Osteoblast (primary cell): ENCODE measurements at places on chromosomes 12 and 14. TPM values are rescaled to one million over a fixed set of nuclear protein-coding genes. Genes with fewer than 3 reads are reported as not detected.

GRCh38 chr12:18837025-18837424 is 99.1 kb downstream of the CAPZA3 start:
- no peak for DNase-seq

DNA sequence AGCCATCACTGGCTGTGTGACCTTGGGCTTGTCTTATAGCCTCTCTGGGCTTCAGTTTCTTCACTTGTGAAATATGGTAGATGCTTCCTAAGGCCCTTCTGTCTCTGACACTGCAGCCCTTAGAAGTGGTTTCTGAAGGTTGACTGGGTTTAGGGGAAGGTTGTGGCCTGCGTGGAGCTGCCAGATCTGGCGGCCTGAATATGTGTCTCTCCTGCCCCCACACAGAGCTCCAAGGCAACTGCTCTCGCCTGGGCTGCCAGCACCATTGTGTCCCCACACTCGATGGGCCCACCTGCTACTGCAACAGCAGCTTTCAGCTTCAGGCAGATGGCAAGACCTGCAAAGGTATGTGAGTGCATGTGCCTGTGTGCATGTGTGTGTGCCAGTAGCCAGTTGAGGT is 4.0 kb downstream of the LRP1-AS start:
- DNase-seq, result no peak

- no peak for DNase-seq
These were observed 38.7 kb upstream of the NOVA1 start for GRCh38 chr14:26636561-26636960.

GRCh38 chr12:91772411-91772810 is 373.2 kb downstream of the BTG1 start:
- no peak for DNase-seq

GRCh38 chr14:54639611-54640010 is 72.7 kb downstream of the SAMD4A start:
- peak; percentile 26 for DNase-seq

GRCh38 chr14:69490219-69490918 is 5.8 kb downstream of the PLEKHD1 start:
- DNase-seq, result no peak

GRCh38 chr12:4026517-4026916 is 153.3 kb upstream of the PARP11 start:
- no peak for DNase-seq

DNA sequence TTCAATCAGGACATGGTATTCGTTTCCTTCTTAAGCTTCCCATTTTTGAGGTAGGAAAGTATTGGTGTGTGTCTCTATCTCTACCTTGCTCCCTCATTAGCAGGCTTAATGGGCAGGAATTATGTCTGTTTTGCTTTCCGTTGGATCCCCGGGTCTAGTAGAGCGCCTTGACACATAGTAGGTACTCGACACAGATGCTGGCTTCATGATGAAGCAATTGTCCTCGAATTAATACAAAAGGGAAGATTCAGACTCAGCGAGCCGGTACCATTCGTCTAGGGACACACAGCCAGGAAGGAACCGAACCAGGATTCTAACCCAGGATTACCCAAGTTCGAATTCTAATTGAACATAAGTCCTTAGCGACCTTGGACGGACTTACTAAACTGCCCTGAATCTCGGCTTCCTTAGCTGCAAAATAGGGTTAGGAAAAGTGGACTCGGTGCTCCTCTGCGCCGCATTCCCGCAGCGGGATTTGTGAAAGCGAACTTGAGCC is 496 bp upstream of the ISCU start:
- no peak for DNase-seq

DNA sequence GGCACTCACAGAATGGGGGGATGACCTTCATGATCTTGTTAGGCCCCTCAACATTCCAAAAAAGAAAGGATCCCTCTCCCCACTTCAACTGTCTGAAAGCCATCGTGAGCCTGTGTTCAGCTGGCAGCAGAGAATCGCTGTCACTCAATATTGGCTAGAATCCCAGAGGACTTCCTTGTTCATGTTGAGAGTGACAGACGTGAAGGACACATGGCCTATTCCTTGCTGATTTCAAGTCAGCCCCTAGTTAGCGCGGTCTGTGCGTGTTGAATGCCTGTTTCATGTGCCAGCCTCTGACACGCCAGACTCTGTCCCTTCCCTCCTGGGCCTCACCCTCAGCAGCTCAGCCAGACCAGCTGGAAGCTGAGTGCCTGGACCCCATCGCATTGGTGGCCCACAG is 43.1 kb downstream of the DNAH10 start:
- DNase-seq, result no peak

GRCh38 chr14:74395094-74395493 is 30.9 kb downstream of the SYNDIG1L start:
- DNase-seq, result no peak

GRCh38 chr12:91211866-91212265 is 29.2 kb upstream of the DCN start:
- no peak for DNase-seq

DNA sequence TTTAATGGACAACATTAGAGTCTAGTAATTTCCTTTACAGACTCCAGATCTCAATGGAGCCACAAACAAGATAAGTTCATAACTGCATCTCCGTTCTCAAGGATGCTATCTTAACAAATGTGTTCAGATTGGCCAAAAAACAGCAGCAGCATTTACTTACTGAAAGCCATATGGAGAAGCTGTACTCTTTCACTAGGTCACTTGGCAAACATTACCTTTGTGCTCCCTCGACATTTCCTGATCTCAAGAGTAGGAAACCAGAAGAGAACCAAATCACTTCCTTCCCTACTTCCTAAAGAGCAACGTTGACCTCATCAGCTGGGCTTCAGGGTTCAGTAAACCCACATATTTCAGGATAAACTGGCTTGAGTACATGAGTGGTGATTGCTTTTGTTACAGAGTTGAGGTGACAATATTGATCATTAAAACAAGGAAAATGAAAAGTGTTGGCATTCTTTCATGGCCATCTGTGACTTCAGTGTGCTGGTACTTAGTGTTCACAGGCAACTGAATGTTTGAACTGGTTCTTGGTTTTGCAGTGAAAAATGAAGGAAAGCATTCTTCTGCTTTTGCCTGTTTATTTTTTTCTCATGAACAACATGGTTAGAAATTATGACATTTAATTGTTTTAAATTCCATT is 449.6 kb downstream of the TMEM117 start:
- no peak for DNase-seq

- DNase-seq, result no peak
These were observed 23.7 kb upstream of the PARP11 start for GRCh38 chr12:3896801-3897351.

DNA sequence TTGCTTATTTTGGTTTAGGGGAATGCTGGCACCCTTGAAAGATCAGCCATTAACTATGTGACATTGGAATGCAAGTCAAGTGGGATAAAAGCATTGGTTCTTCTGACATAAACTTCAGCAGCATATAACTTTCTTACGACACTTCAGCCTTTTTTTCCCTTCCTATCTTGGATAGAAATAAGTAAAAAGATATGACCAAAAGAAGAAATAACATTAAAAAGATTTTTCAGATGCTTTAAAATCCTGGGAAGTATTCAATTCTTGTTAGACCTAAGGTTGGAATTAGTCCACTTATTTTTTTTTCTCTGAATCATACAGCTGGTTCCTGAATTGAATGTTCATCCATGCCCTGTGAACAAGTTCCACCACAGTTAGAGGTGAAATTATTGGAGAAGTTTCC is 85.6 kb upstream of the TSPAN8 start:
- DNase-seq, result no peak

GRCh38 chr12:75738486-75738885 is 227.1 kb upstream of the KRR1 start:
- no peak for DNase-seq

DNA sequence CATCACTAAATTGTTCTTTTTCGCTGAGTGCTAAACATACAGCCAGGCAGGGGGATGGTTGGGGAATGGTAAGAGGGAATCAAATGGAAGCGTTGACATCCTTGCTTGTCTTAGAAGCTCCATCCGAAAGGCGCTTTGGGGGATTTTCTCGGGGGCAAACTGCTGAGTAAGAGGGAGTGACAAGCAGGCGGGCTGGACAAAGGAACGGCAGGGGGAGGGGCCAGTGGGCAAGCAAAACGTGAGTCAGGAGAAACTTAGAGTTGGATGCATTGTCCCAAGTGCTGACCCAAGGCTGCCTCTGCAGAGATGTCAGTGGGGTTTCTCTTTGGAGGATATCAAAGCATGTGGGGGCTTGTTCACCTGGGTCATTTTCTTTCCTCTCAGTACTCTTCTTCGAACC is 480.5 kb downstream of the VRK1 start:
- no peak for DNase-seq

- DNase-seq, result no peak
These were observed 23.5 kb downstream of the SSH1 start for GRCh38 chr12:108833757-108834472.

DNA sequence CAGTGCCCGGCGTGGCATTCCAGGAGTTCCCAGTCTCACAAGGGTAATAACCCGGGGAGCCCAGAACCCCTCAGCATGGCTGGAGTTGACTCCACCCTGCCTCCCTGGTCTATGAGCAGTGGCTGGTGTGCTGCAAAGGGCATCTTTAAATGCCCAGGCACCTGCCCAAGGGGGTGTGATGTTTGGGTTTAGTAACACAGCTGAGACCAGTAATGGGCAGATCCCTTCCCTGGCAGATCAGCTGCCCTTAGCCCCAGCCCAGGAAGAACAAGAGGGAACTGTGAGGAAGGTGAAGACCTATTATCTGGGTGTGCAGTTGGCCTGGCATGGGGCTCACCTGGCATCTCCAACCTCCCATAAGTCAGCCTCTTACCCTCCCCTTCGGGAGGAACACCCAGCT is 35.9 kb downstream of the RBM19 start:
- DNase-seq, result no peak

- no peak for DNase-seq
These were observed 5.3 kb upstream of the HIF1A start for GRCh38 chr14:61690039-61690438.

DNA sequence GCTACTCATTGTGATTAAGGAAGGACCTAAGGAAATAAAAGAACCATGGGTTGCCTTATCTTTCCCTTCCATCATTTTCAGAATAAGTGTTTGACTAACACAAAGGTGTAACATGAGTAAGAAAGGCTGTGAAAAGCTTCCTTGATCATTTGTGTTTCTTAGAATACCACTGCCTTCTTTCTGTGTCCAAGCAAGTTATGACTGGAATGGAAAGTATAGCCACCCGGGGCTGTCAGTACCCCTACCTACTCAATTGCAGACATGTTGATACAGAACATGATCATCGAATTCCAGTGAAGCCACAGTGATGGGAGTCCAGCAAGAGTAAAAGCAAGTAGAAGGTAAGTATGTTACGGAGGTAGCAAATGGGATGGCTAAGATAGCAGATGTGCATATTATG is 209.8 kb downstream of the PELI2 start:
- DNase-seq, result no peak

DNA sequence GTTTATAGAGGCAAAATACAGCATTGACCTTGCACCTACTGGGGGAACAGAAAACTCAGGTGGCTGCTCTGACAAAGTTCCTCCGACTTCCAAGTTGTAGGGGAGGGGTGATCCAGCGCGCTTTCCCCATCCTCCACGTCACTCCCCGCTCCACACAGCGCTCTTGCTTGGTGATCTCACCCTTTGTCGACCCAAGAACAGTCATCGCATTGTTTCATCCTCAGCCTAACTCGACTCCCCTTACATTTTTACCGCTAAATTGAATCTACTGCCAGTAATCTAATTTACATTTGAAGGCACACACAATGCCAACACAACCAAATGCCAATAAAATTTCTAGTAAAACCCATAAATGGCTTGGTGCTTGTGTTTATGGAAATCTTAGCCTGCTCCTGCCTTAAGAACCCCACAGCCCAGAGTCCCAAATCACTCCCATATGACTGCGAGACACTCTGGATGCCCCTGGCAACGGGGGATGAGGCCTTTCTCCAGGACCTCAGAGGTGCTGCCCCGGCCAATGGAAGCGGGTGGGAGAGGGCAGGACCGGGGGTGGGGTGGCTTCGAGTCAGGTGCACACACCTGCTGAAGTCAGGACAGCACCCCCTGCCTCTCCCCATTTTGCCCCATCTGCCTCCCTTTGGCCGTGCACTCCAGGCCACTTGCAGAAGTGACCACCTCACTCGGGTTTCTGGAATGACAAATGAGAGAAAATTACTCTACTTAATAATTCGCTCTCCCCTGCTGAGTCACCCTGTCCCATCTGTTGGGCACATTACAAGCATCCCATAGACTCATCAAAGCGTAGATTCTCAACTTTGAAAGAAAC is 98.2 kb upstream of the GSC start:
- DNase-seq, result no peak

DNA sequence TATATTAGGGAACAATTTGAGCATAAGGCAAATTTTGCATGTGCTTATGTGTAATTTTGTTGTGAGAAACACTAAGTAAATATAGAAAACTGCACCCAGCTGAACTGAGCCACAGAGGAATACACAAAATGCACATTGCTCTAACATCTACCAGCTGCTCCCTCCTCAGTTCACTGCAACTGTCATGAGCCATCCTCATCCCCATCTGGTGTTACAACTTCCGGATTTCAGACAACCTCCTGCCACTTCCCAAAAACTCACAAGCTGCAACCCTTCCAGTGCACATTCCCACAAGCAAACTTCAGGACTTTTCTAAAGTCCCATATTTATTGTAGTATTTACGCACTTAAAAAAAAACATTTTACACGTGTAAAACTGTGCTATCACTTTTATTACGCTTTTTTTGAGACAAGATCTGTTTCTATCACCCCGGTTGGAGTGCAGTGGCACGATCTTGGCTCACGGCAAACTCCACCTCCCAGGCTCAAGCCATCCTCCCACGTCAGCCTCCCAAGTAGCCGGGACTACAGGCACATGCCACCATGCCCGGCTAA is 169.1 kb upstream of the TBX3 start:
- no peak for DNase-seq

- peak; percentile 88 for DNase-seq
These were observed 24.9 kb upstream of the C12orf76 start for GRCh38 chr12:110073049-110073831.

- peak; percentile 99 for DNase-seq
These were observed 128.0 kb downstream of the RFLNA start for GRCh38 chr12:124422570-124423523.

GRCh38 chr14:98548071-98548686 is 723.8 kb downstream of the BCL11B start:
- no peak for DNase-seq

DNA sequence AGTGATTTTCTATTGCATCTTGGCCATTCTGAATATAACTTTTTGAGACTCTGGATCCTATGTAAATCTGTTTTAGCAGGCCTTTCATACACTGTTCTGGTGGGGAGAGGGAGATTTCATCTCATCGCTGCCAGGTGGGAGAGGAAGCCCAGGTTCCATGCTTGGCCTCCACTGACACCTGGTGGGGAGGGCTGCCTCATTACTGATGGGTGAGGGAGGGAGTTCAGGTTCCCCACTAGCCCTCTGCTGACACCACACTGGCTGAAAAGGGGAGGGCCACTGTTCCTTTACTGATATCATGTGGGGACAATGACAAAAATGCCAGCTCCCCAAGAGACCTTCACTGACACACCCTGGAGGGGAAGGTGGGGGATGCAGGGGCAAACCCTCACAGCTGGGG is 2.4 kb upstream of the GALNT8 start:
- DNase-seq, result no peak

The NRIP2 gene
- 0.59 TPM in 1 of 2 replicates, not detected in the other for total RNA-seq

The ANAPC5 gene
- 168 and 195 TPM in 2 replicates for total RNA-seq

The JDP2 gene
- total RNA-seq, result 70.7 and 77.1 TPM in 2 replicates

The KRT79 gene
- total RNA-seq, result not detected in 2 replicates

The DTX1 gene
- under 0.01 TPM in 2 replicates for total RNA-seq

The CPM gene
- total RNA-seq, result 1.8 and 3.6 TPM in 2 replicates

The SIX1 gene
- 18.1 and 21.5 TPM in 2 replicates for total RNA-seq

The PLEKHH1 gene
- total RNA-seq, result 0.59 and 1.1 TPM in 2 replicates

The PAX9 gene
- under 0.01 TPM in 1 of 2 replicates, not detected in the other for total RNA-seq

The TAS2R46 gene
- 3.5 and 5.4 TPM in 2 replicates for total RNA-seq
